ENCODE measurements at places on chromosomes 1 and 21.

- DNase-seq: no peak
Measured at GRCh38 chr1:27431601-27431940, 39.1 kb downstream of the GPR3 start.

DNA sequence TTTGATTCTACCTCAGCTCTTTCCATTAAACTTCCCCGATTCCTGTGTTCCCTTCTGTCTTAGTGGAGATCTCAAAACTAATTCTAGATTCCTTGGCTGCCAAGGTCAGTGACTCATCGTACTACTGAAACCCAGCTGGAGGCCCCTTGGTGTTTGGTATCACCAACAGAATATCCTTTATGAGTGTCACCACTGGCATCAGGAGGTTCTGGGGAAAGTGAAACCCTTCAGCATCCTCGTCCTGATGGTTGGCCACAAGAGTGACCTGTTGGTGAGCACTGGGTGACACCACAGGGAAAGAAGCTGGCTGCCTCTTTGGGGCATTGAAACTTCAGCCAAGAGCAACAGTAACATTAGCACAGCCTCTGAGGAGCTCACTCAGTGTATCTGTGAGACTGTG, 9.6 kb downstream of the RAB42 start:
- DNase-seq: peak; percentile 84

GRCh38 chr1:20719871-20720620, 2.2 kb upstream of the KIF17 start:
- DNase-seq: no peak

- DNase-seq: peak; percentile 25
Measured at GRCh38 chr1:156838972-156839371, 19.9 kb downstream of the INSRR start.

- no peak for DNase-seq
Measured at GRCh38 chr1:244792188-244792850, 43.1 kb upstream of the COX20 start.

DNA sequence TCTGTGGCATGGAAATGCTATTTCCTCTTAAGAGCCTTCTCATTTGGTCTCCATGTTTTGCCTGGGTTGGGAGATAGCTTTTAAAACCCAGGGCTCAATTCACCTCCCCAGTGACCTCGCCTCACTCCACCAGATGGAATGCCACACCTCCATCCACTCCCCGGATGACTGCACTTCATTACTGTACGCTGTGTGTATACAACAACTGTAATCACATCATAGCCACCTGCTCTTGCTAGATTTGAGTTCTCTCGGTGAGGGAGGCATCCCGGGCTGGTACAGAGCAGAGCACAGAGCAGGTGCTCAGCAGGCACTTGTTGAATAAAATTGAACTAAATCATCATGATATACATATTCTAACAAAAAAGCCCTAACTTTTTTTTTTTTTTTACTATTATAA, 26.0 kb downstream of the SDE2 start:
- no peak for DNase-seq

- DNase-seq: no peak
Measured at GRCh38 chr1:5304702-5305101, 650.3 kb downstream of the AJAP1 start.
